CD4-positive, alpha-beta T cell treated with Interferon alpha-2 for 1 hour (primary cell): ENCODE measurements at places on chromosomes 4 and X.

GRCh38 chr4:89915937-89916336 lies 21.3 kb downstream of the MMRN1 start:
- DNase-seq: no peak

DNA sequence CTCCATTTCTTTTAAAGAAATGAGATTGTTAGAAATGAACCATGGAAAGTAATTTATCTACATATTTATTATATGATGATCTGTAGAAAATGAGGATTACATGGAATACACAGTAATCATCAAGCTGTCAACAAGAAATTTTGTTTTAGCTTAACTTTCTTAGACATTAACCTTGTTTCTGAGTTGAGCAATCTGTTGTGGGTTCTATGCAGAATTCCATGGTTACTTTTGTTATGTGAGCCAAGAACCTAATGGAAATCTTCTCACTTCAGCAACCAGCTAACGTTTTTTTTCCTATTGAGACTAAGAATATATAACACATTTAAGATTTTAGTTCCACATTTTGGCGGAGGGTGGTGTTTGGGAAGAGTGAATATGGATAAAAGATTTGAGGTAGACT lies 136.1 kb upstream of the SLC4A4 start:
- DNase-seq: no peak

GRCh38 chr4:46922205-46922604 lies 13.2 kb upstream of the COX7B2 start:
- no peak for DNase-seq

DNA sequence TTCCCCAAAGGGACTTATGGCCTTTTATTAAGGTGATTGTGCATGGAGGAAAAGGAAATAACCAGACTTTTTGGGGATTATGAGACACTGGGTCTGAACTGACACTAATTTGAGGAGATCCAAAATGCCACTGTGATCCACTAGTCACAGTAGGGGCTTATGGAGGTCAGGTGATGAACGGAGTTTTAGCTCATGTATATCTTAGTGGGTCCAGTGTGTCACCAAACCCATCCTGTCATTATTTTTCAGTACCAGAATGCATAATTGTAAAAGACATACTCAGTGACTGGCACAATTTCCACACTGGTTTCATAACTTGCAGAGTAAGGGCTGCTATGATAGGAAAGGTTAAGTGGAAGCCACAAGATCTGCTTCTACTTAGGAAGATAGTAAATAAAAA lies 131.3 kb downstream of the RTL3 start:
- no peak for DNase-seq

- DNase-seq: no peak
These were observed 42.1 kb upstream of the PRDM5 start for GRCh38 chr4:120964596-120964995.

GRCh38 chrX:38879631-38880220 lies 78.5 kb downstream of the MID1IP1 start:
- peak; percentile 1 for DNase-seq

GRCh38 chrX:97763391-97763790 lies 879.7 kb downstream of the RPA4 start:
- DNase-seq: no peak

DNA sequence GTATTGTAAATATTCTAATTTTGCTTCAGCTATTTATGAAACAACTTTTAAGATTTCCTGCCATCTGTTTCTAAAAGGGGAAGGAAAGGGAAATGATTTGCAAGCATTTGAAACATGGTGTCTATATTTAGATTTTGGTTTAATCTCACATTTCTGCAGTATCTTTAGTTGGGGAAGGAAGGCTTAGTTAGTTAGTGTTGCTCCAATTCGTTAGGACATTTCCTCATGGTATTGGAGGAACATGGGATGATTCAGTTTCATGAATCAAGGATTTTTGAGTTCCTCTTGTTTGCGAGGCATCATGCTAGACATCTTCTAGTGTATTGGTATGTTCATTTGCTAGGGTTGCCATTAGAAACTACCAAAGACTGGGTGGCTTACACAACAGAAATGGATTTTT lies 20.5 kb upstream of the TMEM192 start:
- DNase-seq: no peak

DNA sequence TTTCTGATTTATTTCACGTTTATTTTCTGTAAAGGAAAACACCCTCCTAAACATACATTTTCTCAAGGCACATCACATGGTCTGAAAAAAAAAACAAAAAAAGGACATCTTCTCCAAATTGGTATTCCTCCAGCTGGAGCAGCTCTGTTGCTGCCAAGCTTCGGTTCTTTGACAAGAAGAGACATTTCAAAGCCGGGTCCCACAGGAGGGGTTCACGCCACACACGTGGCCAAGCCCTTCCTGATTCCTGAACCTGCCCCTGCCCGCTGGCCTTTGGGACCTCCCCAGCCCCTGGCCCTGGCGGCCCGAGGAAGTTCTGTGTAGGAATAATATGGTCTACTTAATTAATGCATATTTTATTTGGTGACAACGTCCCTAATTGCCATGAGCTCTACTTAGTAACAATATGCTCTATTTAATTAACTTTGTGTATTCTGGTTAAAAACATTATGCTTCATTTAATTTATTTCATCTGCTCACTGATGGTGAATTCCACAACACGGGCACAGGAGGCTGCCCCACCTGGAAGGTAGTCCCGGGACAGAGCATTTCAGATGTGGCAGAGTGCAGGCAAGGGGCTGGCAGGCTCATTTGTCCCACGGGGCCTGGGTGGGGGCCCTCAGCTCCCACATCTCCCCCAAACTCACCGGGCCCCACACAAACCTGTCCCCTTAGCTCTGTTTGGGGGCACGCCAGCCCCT lies 5.4 kb upstream of the RGS12 start:
- DNase-seq: no peak
